Activated T-cell treated with anti-CD3 and anti-CD28 coated beads for 4 hours (primary cell): ENCODE measurements at places on chromosomes 3 and 15.

DNA sequence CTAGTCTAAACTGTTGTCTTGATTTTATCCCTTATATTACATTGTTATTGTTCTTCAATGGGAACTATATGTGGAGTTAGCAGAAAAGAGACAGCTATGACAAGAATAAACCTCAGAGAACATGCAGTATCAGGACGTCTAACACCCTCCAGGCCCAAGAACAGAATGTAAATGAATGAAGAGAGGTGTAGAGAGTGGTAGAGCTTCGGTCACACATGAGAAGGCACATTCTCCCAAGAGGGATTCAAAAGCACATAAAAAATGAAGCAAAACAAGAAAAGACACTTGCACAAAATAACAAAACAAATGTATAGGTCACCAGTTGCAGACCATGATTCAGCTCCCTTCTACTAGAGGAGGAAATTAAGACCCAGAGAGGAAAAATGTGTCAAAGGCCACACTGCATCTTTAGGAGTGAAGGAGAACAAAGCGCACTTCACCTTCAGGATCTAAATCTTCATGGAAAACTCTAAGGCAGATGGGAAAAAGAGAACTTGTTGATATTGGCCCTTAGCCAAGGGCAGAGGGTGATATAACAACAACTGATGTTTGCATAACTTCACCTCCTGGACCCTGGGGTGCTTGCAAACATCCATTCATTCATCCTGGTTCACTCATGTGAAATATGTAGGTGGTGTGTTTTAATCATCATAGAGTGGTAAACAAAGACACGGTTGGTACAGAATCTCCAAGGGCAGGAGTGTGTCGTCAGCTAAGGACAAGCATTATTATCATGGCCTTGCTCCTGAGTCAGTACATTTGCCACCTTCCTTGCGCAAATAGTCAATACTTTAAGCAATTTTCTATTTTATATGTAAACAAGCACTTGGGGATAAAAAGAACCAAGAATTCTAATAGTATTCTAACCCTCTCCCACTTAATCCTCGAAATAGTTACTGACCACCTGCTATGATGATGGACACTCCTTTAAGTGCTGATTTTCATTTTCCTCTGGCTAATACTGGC lies 8.8 kb downstream of the NEK10 start:
- no peak for DNase-seq

DNA sequence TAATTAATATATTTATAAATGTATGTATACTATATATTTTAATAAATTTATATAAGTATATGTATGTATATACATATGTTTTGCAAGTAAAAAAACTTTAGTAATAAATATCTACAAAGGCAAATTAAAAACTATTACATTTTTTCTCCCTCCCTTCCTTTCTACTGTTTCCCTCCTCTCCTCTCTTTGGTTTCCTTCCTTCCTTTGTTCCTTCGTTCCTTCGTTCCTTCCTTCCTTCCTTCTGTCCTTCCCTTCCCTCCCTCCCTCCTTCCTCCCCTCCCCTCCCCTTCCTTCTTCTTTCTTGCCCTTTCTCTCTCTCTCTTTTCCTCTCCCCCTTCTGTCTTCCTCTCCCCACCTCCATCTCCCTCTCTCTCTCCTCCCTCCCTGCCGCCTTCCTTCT lies 423.6 kb downstream of the LPP start:
- DNase-seq, result no peak

DNA sequence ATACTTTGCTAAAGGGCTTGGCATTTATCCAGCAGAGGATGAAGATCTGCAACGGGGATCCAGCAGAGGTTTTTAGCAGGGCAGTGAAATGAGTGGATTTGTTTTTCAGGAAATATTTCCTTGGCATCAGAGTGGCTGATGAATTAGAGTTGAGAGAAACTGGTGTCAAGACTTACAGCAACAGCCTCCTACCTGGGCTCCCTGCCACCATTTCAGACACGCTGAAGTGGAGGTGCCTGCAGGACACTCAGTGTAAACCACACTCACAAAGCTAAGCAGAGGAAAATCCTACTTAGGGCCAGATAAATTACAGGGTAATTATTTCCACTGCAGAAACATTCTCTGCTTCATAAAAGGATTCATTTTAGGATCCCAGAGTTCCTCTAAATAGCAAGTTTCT lies 519.7 kb downstream of the FGF12 start:
- no peak for DNase-seq

DNA sequence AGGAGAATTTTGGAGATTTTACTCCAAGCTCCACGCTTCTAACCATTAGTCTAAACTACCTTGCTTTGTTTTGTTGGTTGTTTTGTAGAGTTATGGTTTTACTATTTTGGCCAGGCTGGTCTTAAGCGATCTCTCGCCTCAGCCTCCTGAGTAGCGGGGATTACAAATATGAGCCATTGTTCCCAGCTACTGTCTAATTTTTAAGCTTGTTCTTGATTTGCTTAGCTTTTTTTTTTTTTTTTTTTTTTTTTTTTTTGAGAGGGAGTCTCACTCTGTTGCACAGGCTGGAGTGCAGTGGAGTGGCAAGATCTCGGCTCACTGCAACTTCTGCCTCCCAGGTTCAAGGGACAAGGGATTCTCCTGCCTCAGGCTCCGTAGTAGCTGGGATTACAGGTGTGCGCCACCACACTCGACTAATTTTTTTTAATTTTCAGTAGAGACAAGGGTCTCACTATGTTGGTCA lies 28.5 kb downstream of the EFCAB12 start:
- DNase-seq, result no peak

DNA sequence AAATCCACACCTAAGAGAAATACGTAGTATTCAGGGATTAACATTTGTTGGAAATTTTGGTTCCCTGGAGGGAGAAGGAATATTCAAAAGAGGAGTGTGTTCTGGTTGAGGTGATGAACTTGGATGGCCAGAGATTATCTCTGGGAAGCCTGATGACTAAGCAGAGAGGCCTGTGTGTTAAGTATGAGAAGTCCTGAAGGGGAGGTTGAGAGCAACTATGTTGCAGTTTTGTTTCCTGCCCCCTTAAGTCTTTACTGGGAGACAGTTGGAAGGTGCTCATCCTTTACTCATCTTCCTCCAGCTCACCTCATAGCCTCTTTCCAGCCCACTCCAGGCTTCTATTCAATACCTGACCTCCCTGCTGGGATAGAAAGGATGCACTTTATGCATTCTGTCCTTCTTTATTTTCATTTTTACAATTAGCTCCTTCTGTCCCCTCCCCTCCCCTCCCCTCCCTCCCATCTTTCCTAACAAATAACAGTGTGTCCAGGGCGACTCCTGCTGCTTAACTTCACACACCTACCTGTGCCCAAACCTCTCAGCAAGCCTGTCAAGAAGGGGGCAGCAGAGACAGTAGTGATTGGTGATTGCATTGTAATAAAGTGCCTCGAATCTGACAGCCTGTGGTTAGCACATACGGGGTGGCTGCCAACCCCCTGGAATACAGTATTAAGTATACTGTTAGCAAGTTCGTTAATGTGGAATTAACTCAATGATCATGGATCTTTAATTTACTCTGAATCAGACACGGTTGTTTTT lies 11.9 kb downstream of the RAP2B start:
- DNase-seq, result no peak

DNA sequence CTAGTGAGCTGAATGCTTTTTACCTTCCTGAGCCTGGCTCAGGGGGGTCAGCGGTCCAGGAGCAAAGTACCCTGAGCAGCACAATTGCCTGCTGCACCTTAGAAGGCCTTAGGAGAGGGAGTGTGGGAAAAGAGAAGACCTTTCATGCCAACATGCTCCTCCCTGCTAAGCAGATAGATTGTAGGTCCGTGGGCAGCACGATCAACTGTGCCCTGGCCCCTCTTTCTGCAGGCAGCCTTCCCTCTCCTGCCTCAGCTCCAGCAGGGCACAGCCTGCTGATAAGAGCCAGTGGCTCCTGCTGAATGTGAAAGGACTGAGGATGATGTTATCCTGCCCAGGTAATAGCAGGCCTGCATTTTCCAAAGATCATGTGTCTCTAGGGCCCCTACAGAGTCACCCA lies 4.1 kb downstream of the CORO2B start:
- DNase-seq, result no peak
